ENCODE measurements at places on chromosomes 5 and 9. TPM values are rescaled to one million over a fixed set of nuclear protein-coding genes. Genes with fewer than 3 reads are reported as not detected.

Gene JMY
- polyA plus RNA-seq: 16.3 TPM

GRCh38 chr5:146805081-146805480, 73.5 kb downstream of the PPP2R2B start:
- DNase-seq: no peak

DNA sequence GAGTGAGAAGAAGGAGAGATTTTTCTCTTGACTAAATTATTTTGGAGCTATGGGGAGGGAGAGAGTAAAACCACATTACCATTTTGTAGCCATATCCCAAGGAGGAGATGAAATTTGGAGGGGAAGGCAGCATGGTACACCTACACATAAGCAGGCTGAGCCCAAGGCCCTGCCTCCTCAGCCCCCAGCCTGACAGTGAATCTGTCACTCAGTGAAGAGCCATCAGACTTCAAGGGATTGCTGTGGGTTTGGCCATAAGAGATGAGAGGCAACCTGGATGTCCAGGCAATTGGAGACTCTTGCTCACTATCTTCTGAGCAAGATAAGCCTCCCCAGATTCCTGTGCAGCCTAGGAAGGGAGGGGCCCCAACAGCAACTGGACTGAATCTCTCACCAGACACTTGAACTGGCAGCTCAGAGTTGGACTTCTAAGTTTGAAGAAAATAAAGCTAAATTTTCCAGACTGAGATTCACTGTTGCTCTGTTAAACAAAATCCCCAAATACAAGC, 216.6 kb downstream of the SEMA6A start:
- no peak for DNase-seq

DNA sequence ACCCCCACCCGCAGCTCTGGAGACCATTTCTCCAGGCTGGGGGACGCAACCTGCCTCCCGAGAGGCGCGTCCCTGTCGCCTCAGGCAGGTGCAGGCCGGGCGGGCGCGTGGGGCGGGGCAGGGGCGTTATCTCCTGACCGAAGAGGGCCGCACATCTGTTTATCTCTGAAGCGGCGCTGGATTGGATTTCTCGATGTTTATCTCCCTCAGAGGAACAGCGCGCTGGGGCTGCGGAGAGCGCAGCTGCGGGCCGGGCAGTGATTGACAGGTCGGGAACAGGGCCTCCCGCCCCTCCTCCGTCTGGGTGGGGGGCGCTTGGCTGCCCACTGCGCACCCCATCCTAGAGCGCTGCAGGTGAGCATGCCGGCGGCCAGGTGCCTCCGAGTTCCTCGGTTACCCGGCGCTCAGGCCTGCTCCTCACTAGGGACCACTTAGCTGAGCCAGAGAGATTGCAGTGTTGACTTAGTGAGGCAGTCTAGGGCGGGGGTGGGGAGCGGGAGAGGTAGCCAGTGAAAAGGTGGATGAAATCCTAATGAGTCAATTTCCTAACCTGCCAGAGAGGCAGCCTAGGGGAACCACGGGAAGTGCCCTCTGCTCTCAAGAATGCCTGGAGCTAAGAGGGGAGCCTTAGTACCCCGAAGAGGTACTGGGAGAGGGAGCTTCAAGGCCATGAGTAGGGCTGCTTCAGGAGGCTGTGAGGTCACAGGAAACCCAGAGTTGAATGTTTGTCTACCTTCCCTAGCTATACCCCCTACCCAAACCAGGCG, 39.6 kb upstream of the TIFAB start:
- no peak for DNase-seq

- DNase-seq: no peak
Observed at GRCh38 chr5:102858221-102858620, 103.1 kb downstream of the PAM start.

Gene ADCY2
- polyA plus RNA-seq: not detected

Gene GPR150
- polyA plus RNA-seq: 0.24 TPM

Gene CSF1R
- polyA plus RNA-seq: 32.0 TPM

DNA sequence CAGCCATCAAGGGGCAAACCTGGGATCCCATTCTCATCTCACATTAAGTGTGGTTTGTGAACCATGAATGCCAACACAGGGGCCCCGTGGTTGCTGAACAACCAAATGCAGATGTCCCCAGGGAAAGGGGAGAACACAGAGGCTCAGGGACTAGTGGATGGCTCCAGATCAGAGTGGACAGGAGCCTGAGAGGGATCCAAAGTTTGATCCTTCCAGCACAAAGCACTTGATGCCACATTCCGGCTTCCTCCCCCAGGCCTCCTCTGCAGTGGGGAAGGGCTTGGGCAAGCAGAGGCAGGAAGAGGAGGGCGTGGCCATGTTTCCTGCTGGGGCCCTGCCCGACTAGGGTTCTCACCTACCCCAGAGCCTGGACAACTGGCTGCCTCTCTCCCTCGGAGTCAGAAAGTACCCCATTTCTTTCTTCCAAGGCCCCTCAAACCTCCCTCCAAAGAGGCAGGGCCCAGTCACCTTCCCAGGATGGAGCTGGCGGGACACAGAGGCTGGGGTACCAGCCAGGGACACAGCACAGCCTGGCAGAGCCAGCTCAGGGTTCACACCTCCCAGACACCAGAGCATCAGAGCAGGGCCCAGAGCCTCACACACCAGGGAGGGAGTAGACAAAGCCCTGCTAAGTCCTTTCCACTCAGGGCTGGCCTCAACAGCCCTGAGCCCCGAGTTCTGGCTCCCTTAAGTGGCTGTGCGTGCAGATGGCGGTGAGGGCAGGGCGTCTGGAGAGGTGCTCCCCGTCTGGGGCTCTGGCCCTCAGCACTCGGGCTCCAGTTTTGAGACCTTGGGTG, 4.3 kb upstream of the RNF44 start:
- no peak for DNase-seq

DNA sequence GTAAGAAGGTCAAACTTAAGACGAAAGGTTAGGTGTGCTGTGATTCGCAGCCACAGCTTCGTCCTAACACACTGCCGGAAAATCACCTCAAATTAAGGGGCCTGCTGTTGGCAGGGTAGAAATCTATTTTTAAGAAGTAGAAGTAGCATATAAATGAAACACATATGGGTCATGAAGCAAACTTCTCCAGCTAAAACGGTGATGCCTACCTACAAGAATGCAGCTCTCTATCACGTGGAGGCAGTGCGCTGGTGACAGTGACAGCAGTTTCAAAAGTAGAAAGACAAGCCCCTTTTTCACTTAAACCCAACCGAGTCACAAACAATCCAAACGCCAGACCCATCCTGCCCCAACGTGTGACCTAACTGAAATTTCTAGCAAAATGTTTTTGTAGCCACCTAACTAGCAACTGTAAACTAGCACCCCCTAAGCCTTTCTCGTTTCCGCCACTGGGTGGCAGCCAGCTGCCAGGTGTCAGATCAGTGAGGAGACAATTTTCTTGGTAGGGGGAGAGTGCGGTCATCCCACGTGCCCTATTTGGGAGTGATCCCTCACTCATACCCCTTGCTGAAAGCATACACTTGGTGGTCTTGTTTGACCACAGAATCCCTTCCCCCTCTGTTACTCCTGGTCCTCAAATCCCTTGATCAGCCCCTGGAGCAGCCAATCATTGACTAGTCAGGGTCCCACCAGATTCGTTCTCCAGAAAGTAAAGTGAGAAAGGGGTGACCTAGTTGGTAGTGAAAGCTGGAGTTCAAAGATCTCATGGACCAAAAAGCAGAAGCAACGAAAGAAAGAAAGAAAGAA, 71.8 kb upstream of the MAMDC2 start:
- peak; percentile 63 for DNase-seq

- DNase-seq: peak; percentile 66
Observed at GRCh38 chr9:109708451-109708945, 71.5 kb upstream of the PALM2AKAP2 start.

DNA sequence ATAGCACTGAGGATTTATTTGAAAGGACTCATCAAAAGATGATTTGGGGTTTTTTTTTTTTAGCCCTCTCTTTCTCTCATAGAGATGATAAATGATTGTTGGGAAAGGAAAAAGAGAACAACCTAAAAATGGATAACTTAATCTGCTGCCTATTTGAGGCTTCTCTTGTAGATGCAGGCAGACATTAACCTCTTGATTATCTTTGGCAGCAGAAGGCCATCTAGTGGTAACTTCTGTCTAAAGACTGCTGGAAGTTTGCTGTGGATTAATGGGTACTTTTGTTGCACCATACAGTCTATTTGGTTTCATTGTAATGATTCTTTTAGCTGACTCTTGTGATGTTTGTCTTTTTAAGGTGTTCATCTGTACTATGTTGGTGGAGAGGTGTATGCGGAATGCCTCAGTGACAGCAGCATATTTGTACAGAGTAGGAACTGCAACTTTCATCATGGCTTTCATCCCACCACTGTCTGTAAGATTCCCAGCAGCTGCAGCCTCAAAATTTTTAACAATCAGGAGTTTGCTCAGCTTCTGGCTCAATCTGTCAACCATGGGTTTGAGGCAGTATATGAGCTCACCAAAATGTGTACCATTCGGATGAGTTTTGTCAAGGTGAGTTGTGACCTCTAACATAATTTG, 18.8 kb downstream of the SMIM32 start:
- peak; percentile 41 for DNase-seq

- DNase-seq: no peak
Observed at GRCh38 chr9:5509573-5509972, 758 bp upstream of the PDCD1LG2 start.

- no peak for DNase-seq
Observed at GRCh38 chr9:111914749-111915424, 18.3 kb downstream of the UGCG start.

- no peak for DNase-seq
Observed at GRCh38 chr5:68381060-68381459, 165.5 kb downstream of the PIK3R1 start.

Gene ALDH1B1
- 22.3 TPM for polyA plus RNA-seq
